ENCODE measurements at places on chromosomes 5 and 9. TPM values are rescaled to one million over a fixed set of nuclear protein-coding genes. Genes with fewer than 3 reads are reported as not detected.

DDX4 gene
- total RNA-seq = 0.09 TPM

ENC1 gene
- total RNA-seq = 21.4 TPM

SLC6A7 gene
- total RNA-seq = not detected

CCL28 gene
- total RNA-seq = 8.8 TPM

HTR4 gene
- not detected for total RNA-seq

NPR3 gene
- 0.42 TPM for total RNA-seq

FBN2 gene
- not detected for total RNA-seq

IL33 gene
- 2.2 TPM for total RNA-seq

AJM1 gene
- 5.0 TPM for total RNA-seq

GRCh38 chr5:57163553-57164006 lies 10.3 kb upstream of the GPBP1 start:
- DNase-seq = no peak

DNA sequence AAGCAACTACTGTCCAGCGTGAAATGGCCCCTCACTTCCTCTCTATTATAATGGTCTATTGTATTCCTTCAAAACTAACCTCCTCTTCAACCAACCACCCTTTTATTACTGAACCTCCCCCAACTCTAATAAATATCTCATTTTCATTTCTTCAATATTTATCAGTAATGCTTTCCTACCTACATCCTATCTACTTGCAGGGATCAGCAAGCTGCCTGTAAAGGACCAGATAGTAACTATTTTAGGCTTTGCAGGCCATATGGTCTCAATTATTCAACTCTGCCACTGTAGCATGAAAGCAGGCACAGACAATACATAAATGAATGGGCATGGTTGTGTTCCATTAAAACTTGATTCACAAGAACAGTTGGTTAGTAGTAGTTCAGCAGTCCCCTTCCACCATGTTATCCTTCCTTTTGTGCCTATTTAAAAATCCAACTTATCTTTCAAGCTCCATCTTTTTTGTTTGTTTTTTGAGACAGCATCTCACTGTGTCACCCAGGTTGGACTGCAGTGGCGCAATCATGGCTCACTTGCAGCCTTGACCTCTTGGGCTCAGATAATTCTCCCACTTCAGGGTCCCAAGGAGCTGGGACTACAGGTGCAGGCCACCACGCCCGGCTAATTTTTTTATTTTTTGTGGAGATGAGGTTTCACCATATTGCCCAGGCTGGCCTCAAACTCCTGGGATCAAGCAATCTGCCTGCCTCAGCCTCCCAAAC lies 45.8 kb downstream of the PCDHGC5 start:
- no peak for DNase-seq

- DNase-seq = no peak
These were observed 178.4 kb downstream of the FAM114A2 start for GRCh38 chr5:153860195-153860886.

- DNase-seq = peak; percentile 51
These were observed at the start of gene GLRX for GRCh38 chr5:95822542-95823181. TSS of gene GLRX (minus strand) at chr5:95822726. CDS start at chr5:95822662, 64 bp downstream.

DNA sequence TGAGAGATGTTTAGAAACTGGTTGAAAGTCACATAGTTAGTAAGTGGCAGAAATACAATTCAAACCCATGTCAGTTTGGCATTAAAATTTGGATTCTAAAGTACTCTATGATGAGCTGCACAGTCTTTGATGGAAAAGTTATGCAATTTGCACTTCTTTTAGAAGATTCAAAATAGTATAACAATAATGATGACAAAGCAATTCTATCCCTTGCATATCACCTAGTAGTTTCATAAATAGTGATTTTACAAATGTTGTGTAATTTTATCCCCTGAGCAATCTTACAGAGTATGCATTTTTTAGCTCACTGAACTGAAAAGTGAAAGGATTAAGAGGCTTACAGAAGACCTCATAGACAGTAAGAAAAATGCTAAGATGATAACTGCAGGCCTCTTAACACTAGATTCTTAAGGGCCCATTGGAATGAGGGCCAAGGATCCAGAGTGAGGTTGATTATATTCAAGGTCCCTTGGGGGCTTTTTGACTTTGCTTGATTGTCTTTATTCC lies 3.7 kb downstream of the C5orf46 start:
- no peak for DNase-seq

GRCh38 chr9:106925392-106925791 lies 62.4 kb downstream of the ZNF462 start:
- no peak for DNase-seq

DNA sequence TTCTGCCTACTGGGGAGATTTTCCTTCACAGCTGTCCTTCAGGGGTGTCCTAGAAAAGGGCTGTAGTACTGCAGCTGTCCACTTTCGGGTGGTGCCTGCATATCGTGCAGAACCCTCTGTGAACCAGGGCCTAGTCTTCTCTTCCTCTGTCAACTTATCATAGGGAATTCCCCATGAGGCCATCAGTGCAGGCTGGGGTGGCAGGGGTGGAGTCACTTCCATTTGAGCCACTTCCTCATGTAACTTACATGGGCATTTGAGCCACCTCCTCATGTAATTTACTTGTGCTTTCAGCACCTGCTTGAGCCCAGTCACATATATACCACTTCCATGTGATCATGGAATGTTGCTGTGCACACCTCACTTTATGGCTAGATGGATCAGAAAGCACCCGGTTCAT lies 742.0 kb upstream of the RGMB start:
- no peak for DNase-seq

GRCh38 chr5:65062469-65063083 lies 293.8 kb downstream of the CWC27 start:
- DNase-seq = no peak

- no peak for DNase-seq
These were observed 157.0 kb downstream of the GABBR2 start for GRCh38 chr9:98551511-98552286.

DNA sequence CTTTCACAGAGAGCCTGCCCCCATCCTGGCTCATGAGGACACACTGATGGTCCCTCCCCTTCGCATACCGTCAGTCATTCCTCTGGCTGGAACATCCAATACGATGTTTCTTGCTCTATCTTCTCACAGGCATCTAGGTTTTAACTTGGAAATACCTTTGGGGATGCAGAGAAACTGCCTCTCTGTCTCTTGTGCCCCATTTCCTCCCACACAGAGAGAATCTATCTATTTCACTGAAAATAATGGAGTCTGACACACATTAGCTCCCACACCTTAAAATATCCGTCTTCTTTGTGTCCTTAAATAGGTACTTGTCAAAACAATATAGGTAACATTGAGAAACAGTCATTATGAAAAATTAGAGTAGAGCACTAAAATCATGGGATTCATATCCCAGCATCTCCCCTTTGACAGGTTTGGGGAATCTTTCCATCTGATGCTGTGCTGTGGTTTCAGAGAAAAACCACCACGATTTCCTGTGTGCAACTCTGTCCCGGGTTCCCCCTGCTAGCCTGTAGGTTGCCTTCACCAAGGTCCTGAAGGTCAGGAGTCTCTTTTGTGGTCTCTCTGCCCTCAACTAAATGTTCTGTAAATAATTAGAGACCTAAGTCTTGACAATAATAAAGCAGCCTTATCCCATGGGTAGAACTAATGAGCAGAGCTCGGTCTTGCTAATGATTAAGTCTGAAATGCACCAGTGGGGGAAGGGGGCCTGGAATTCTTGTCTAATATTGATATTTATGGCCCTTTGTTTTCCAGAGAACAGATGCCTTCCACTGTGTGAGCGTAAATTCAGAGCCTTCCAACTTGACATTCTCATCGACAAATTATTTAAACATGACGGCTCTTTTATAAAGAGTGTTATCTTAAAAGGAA lies 371.0 kb downstream of the ICE1 start:
- DNase-seq = no peak

DNA sequence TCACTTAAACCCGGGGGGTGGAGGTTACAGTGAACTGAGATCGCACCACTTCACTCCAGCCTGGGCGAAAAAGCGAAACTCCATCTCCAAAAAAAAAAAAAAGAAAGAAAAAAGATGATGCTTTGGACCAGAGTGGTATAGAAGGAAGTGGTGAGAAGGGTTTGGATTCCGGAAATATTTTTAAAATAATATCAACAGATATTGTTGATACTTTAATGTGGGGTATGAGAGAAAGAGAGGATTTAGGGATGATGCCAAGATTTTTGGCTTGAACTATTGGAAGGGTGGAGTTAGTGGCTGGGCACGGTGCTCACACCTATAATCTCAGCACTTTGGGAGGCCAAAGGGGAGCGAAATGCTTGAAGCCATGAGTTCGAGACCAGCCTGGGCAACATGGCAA lies 49.6 kb upstream of the PLIN2 start:
- no peak for DNase-seq

- DNase-seq = peak; percentile 2
These were observed 355.5 kb downstream of the TLR4 start for GRCh38 chr9:118059484-118060278.

DNA sequence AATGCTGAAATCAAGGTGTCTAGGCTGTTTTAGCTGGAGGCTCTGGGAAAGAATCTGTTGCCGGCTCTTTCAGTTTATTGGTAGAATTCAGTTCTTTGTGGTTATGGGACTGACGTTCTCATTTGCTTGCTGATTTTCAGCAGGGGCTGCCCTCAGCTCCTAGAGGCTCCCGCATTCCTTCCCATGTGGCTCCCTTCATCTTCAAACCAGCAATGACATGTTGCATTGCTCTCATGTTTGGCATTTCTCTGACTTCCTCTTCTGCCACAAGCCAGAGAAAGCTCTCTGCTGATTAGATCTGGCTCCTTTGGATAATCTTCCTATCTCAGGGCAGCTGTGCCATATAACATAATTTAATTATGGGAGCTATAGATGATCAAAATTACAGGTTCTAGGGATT lies 360.3 kb downstream of the LRRC70 start:
- DNase-seq = no peak

DNA sequence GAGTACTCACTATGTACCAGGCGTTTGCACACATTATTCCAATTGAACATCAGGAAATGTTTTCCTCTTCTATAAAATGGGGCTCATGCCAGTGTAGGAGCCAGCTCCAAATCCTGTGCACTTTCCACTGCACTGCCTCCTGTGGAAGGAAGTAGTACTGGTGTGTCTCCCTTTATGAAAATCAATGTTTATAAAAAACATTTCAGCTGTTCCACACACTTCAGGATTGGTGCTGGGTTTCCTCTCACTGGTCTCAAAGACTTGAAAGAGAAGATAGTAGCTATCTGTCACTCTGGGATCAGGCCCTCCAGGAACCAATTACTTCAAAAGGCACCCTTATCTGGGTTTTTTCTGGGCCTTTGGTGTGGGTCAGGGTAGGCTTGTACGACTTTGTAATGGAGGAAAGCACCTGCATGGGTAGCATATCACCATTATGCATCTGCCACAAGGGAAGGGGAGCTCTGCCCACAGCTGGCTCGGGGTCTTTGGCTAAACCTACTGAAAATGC lies 32.5 kb downstream of the RAB14 start:
- DNase-seq = no peak

- no peak for DNase-seq
These were observed 96.2 kb downstream of the PLK2 start for GRCh38 chr5:58363461-58364249.

DNA sequence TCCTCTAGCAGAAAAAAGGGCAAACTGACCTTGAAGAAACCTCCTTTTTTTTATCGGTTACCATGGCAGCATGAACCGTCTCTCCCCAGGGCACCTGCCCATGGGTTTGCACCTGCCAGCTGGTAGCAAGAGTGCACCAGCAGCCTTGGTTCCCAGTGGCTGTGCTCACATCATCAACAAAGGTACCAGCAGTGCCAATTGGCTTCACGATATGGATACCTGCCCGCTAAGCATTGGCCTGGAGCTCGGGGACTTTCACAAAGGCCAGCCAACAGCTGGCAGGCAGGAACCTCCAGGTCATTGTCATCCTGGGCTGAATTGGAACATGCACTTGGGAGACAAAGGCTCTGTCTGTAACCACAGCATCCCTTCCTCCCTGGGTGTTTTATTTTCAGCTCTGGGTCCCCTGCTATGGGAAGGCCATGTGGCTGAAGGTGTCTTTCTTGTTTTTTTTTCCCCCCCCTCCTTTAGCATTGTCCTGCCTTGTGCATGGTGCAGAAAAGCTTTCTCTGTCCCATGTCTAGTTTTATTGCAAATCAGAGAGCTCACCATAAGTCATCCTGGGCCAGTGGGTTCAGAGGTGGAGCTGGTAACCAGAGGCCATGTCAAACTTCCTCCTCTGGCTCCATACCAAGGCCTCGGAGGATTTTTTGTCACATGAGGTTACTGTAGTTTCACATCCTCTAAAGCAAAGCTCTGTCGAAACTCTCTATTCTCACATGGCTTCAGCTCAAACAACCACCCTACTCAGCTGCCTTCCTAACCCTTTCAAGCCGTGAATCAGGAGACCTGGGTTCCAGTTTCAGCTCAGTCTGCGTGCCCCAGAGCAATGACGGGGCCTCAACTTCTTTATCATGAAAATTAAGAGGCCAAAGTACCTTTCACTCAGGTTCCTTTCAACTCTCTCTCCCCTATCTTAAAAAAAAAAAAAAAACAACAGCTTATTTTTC lies 145.5 kb upstream of the MAP3K1 start:
- peak; percentile 94 for DNase-seq

GRCh38 chr5:111071413-111071812 lies at the start of gene TSLP:
TSS of gene TSLP (plus strand) at chr5:111071713. CDS start at chr5:111071891, 178 bp downstream.
- no peak for DNase-seq

DNA sequence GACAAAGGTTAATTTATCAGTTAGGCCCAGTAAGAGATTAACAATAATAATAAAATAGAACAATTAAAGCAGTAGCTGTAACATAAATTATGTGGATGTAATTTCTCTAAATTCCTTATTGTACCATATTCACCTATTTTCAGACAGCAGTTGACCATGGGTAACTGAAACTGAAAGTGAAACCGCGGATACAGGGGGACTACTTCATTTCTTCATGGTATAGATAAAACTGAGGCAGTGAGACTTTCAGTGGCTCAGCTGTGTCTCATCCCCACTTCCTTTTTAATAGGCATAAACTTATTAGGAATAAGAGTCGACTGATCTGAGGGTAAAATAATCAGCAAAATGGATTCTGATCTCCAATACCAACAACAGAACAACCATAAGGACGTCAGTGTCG lies 174.0 kb upstream of the WWC1 start:
- DNase-seq = no peak

DNA sequence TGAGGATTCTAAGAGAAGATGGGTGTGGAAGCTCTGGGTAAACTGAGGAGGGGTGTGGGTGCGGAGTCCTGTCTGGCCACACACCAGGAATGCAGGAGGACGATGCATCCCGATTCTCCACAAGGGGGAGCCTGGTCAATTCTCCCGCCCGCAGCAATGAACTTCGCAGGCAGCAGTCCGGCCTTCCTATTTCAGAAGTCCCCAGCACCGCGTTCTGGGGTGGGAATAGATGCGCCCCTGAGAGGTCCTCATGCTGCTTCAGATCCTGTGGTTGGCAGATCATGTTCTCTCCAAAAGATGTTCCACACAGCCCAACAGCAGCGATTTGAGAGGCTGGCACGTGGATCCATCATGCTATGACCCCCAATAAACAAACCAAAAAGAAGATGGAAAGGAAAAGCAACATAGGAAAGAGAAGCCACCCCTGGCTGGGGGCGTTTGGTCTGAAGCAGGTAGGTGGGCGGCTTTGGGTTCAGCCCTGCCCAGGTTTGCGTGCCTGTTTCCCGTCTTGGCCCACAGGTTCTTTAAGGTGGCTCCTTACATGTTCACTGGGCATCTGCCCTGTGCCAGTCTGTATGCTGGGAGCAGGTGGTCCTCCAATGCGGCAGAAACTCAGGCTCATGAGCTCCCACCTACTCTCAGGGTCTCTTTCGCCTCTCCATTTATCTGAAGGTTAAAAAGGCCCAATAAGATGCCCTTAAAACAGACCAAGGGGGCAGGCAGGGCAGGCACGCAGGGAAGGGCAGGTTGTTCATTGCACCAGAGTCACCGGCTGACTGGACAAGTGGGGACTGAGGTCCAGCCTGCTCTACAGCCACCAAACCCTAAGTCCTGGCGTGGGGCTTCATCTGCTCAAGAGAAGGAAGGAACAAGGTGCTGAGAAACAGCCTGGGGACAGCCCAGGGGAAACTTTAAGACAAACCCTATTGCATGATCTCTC lies 171.6 kb downstream of the PAX5 start:
- DNase-seq = no peak

Measured in pancreas (tissue), 10 donors.